ENCODE measurements at places on chromosomes 4 and X.

DNA sequence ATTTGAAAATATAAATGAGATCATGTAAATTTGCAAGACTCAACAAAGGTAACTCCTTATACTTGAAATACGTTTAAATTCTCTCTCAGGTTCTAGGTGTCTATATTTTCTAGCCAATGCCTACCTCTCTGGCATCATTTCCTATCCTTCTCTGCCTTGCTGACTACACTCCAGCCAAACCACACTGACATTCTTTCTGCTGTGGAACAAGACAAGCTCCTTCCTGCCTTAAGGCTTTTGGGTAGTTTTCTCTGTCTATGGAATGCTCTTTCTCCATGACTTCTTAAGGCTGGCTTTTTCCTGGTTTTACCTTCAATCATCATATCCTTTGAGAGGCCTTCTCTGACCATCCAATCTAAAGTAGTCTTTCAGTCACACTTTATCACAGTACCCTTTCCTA, 201.0 kb downstream of the SPRY1 start:
- DNase-seq, result no peak

- DNase-seq, result no peak
Observed at GRCh38 chr4:107993969-107994368, 4.3 kb downstream of the HADH start.

GRCh38 chr4:108881190-108881589, 118.3 kb upstream of the ETNPPL start:
- DNase-seq, result no peak

GRCh38 chr4:125702406-125702805, 387.7 kb downstream of the FAT4 start:
- DNase-seq, result no peak

- DNase-seq, result no peak
Observed at GRCh38 chrX:25020905-25021449, 5.2 kb upstream of the ARX start.

DNA sequence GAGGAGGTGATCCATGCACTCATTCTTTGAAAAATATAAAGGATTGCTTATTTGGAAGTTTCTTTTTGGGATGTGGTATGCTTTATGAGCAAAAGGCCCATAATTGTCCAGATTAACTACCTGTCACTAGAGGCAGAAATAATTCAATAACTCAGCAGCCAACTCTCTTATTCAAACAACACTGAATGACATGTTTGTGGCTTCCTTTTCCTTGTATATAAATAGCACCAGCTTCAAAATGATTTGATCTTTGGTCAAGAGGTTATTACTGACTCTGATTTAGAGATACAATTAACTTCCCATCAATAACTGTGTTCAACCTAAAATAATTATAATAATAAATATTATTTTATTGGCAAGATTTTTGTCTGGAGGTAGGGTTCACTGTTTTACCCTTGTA, 232.3 kb downstream of the AFF2 start:
- DNase-seq, result no peak

- DNase-seq, result no peak
Observed at GRCh38 chr4:178198691-178199090, 756.5 kb upstream of the AGA start.

DNA sequence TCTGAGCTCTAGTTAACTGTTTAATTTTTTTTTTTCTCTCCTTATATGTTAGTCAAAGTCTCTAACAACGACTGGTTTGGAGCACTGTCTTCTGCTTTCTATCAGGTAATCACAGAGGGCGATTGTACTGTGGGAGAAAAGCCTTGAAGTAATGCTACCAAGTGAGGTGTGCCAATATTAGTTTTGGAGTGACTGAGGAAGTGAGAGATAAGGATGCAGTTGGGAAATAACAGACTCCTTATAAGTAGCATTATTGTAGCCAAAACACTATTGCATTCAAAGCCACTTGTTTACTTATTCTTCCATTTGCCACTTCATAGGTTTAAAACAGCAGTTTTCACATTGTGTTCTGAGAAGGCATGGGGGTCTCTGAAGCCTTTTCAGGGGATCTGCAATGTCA, 79.1 kb upstream of the SLC6A14 start:
- no peak for DNase-seq

GRCh38 chr4:137800861-137801260, 268.6 kb upstream of the PCDH18 start:
- no peak for DNase-seq

DNA sequence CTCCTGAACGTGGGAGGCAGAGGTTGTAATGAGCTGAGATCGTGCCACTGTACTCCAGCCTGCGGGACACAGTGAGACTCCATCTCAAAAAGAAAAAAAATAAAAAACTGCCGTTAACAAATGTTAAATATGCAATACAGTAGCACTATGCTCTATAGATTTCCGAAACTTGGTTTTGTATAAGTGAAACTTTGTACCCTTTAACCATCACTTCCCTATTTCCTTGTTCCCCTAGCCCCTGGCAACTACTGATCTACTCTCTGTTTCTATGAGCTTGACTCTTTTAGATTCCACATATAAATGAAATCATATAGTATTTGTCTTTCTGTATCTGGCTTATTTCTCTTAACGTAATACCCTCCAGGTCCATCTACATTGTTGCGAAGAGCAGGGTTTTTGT, 74.1 kb downstream of the TAB3 start:
- no peak for DNase-seq

GRCh38 chr4:80015407-80016189, 57.4 kb downstream of the ANTXR2 start:
- no peak for DNase-seq

GRCh38 chrX:56853436-56853835, 124.4 kb downstream of the NBDY start:
- no peak for DNase-seq

- no peak for DNase-seq
Observed at GRCh38 chr4:137310593-137311490, 221.5 kb downstream of the PCDH18 start.

DNA sequence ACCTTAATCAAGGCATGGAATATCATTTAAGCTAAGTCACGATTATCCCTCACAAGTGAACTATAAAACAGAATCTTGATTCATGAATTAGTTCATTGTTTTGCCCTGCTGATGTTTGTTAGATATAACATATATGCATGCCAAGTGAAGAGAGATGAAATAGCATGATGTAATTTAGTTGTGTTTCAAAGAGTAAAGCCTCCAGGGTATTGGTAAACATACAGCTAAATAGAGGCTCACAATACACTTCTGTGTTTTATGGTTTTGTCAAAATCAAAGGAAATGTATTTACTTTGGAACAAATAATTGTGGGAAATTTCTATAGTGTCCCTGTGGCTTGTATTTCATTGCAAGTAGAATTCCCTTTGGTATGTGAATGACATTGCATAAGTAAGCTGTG, 69.0 kb upstream of the LEF1 start:
- no peak for DNase-seq

DNA sequence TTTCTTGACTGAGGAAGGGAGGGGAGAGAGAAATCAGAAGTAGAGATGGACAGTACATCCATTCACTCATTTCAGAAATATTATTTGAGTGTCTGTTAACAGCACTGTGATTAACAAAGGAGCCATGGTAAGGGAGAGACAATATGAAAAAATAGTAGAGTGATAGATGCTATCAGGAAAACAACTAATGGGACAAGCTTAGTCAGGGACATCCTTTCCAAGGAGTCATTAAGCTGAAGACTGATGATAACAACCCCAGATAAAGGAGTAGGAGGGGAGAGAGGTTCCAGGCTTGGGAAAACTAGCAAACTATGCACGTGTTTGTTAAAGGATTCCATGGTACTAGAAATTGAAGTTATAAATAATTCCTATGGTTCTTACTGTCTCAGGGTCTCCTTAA, 122.2 kb downstream of the CBR4 start:
- DNase-seq, result no peak

- no peak for DNase-seq
Observed at GRCh38 chr4:174141876-174142275, 141.6 kb downstream of the FBXO8 start.

DNA sequence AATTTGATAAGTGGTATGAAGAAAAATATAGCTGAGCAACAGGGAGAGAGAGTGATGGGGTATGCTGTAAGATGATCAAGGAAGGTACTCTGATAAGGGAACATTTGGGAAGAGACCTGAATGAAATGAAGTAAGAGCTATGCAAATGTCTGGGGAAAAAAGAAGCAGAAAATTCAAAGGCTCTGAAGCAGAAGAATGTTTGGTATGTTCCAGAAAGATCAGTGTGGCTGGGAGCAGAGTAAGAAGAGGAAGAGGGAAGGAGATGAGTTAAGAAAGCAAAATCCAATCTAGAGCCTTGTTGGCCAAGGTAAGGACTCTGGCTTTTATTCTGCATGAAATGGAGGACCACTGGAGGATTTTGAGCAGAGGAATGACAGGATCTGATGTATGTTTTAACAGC, 90.0 kb downstream of the AWAT2 start:
- DNase-seq, result no peak

All from activated B cell treated with CpG ODN at 0.5 μM for 24 hours (primary cell).